Spleen (tissue), 13 donors: ENCODE measurements at places on chromosomes 5 and 9. TPM values are rescaled to one million over a fixed set of nuclear protein-coding genes. Genes with fewer than 3 reads are reported as not detected.
A peak's percentile ranks its signal among the peaks of the same experiment; 100 is the strongest.

- no peak overlapping the region for H3K27ac ChIP-seq
- H3K4me1 ChIP-seq: peaks cover 12% of the 10 kb centered on the region
- no peak overlapping the region for H3K4me3 ChIP-seq
- H3K36me3 ChIP-seq: no peaks in the 10 kb centered on the region
- no peak for DNase-seq
Measured at GRCh38 chr5:134511796-134512660, 13.4 kb upstream of the JADE2 start.

GRCh38 chr9:2053883-2054845, 39.0 kb downstream of the SMARCA2 start:
- peaks cover 24% of the 10 kb centered on the region for H3K36me3 ChIP-seq
- peak overlapping the region; percentile 85 for H3K27ac ChIP-seq
- H3K27me3 ChIP-seq: no peaks in the 10 kb centered on the region
- DNase-seq: peak; percentile 81
- H3K4me1 ChIP-seq: peaks cover 22% of the 10 kb centered on the region

GRCh38 chr9:16197578-16198370, 644.9 kb downstream of the CCDC171 start:
- H3K36me3 ChIP-seq: no peaks in the 10 kb centered on the region
- H3K27me3 ChIP-seq: no peaks in the 10 kb centered on the region
- H3K4me3 ChIP-seq: no peak overlapping the region
- H3K4me1 ChIP-seq: no peaks in the 10 kb centered on the region
- no peak for DNase-seq

Gene PSD2
- 0.05 TPM for polyA plus RNA-seq

GRCh38 chr5:6604341-6604740, 28.5 kb downstream of the NSUN2 start:
- no peak overlapping the region for H3K4me3 ChIP-seq
- H3K27me3 ChIP-seq: no peaks in the 10 kb centered on the region
- peaks cover 4% of the 10 kb centered on the region for H3K4me1 ChIP-seq
- H3K36me3 ChIP-seq: peaks cover 98% of the 10 kb centered on the region

DNA sequence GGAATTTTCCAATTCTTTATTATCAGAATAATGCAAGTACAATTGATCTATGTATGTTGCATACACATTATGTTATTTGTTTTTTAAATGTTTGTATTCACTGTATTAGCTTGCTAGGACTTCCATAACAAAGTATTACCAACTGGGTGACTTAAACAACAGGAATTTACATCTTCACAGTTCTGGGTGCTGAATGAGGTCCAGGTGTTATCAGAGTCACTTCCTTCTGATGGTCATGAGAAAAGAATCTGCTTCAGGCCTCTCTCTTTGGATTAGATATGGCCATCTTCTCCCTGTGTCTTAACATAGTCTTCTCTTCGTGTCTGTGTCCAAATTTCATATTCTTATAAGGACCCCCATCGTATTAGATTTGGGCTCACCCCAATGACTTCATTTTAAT, 229.1 kb upstream of the TRPC7 start:
- H3K36me3 ChIP-seq: no peaks in the 10 kb centered on the region
- no peaks in the 10 kb centered on the region for H3K27me3 ChIP-seq
- no peak overlapping the region for H3K4me3 ChIP-seq
- no peak overlapping the region for H3K27ac ChIP-seq
- no peaks in the 10 kb centered on the region for H3K4me1 ChIP-seq

Gene LCP2
- 28.3 TPM for polyA plus RNA-seq

GRCh38 chr9:93458712-93459111, 5.3 kb upstream of the FAM120AOS start:
- H3K27ac ChIP-seq: peak overlapping the region; percentile 9
- peaks cover 25% of the 10 kb centered on the region for H3K4me1 ChIP-seq
- H3K36me3 ChIP-seq: no peaks in the 10 kb centered on the region
- H3K4me3 ChIP-seq: no peak overlapping the region
- no peaks in the 10 kb centered on the region for H3K27me3 ChIP-seq
- DNase-seq: no peak

DNA sequence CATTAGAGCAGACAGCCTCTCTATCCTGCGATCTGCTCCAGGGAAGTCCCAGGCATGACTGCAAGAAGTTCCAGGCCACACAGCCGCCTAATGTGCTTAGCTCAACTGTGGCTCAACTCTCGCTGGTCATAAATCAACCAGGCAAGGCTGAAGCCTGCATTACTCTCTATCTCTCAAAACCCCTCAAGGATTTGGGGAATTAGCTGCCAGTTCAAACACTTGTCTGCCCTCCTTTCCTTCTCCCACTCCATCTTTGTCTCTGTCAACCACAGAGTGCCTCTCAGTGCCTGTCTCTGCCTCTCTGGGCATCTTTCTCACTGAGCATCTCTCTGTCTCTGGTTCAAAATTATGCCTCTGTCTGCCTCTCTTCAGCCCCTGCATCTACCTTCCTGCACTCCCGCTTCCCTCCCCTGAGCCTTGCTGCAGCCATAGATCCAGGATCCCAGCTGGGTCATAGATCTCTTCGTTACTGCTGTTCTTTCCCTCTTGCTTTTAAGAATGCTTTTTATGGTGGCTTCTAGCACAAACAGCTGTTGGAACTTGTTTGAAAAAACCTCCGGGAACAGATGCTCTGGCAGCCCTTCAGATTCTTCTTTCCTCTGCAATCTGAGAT, 27.9 kb upstream of the GALNT10 start:
- no peaks in the 10 kb centered on the region for H3K36me3 ChIP-seq
- no peak overlapping the region for H3K4me3 ChIP-seq
- no peak overlapping the region for H3K27ac ChIP-seq
- H3K27me3 ChIP-seq: peaks cover 12% of the 10 kb centered on the region

Gene PCDHA5
- polyA plus RNA-seq: not detected

Gene PCDHGA9
- 0.29 TPM for polyA plus RNA-seq
